ENCODE measurements at places on chromosomes 7 and 10. TPM values are rescaled to one million over a fixed set of nuclear protein-coding genes. Genes with fewer than 3 reads are reported as not detected.

- H3K27ac ChIP-seq: peak overlapping the region; percentile 37
- peaks cover 54% of the 10 kb centered on the region for H3K4me1 ChIP-seq
- no peak for DNase-seq
- peaks cover 2% of the 10 kb centered on the region for H3K36me3 ChIP-seq
- H3K27me3 ChIP-seq: no peaks in the 10 kb centered on the region
- H3K4me3 ChIP-seq: no peak overlapping the region
These were observed 16.2 kb downstream of the CHST3 start for GRCh38 chr10:71980181-71981014.

Gene UPK3BL2
- total RNA-seq: 1.0 TPM

DNA sequence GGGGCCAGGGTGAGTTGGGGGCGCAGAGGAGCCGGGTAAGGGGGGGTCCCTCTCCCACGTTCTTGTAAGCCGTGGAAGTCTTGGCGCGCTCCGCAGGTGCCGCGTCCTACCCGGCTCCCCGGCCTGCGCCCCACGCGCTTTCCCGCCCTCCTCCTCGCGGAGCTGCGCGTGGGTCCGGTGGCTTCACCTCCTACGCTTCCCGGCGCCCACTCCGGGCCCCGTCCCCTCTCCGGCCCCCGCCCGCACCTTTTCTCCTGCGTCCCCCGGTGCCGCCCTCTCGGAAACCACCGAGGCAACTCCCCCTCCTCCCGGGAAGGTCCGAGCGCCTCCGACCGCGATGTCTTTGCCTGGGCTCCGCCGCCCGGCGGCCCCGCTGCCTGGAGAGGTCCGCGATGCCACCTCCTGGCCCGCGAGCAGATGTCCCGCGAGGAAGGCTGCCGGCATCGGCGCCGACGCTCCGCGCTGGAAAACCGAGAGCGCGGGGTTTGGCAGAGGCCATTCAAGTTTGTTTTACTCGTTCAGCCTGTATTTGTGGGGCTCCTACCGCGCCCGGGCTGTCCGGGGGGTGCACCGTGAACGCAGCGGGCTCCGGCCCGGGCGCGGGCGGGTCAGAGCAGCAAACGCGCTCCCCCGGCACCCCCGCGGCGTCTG lies 2.4 kb upstream of the NKX6-2 start:
- H3K4me1 ChIP-seq: no peaks in the 10 kb centered on the region
- H3K27me3 ChIP-seq: peaks cover 33% of the 10 kb centered on the region
- DNase-seq: peak; percentile 18
- no peak overlapping the region for H3K27ac ChIP-seq
- H3K4me3 ChIP-seq: no peak overlapping the region
- no peaks in the 10 kb centered on the region for H3K36me3 ChIP-seq

DNA sequence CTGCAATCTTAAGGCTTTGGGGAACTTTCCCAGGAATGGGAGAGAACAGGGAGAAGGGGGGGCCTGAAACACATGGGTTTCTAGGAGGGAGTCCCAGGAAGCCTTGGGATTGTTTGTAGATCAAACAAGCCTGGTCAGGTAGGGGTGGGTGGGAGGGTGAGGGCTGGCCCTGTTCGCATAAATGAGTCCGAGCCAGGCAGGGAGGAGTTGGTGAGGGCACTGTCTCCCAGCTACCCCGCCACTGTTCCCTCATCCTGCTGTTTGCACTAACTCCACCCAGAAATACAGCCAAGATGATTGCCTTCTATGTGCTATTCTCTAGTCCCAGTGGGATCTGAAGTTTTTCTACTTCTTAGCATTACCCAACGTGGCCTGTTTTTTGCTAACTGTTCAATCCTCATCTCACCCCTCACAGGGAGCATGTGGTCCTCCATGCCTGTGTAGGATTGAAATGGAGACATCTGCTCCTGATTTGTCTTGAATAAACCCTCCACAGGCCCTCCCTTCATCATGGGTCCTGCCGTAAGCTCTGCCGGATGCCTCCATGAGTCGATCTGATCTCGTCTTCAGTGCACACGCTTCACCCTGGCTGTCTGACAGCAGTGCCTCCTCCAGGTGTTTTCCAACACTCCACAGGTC lies 257.0 kb downstream of the COBL start:
- no peak overlapping the region for H3K27ac ChIP-seq
- H3K27me3 ChIP-seq: no peaks in the 10 kb centered on the region
- no peak overlapping the region for H3K4me3 ChIP-seq
- no peaks in the 10 kb centered on the region for H3K4me1 ChIP-seq
- no peaks in the 10 kb centered on the region for H3K36me3 ChIP-seq
- no peak for DNase-seq

Gene CPA4
- total RNA-seq: 20.0 TPM

Gene CADPS2
- 40.8 TPM for total RNA-seq

Gene PITX3
- total RNA-seq: not detected

Gene CLIP2
- 58.3 TPM for total RNA-seq

DNA sequence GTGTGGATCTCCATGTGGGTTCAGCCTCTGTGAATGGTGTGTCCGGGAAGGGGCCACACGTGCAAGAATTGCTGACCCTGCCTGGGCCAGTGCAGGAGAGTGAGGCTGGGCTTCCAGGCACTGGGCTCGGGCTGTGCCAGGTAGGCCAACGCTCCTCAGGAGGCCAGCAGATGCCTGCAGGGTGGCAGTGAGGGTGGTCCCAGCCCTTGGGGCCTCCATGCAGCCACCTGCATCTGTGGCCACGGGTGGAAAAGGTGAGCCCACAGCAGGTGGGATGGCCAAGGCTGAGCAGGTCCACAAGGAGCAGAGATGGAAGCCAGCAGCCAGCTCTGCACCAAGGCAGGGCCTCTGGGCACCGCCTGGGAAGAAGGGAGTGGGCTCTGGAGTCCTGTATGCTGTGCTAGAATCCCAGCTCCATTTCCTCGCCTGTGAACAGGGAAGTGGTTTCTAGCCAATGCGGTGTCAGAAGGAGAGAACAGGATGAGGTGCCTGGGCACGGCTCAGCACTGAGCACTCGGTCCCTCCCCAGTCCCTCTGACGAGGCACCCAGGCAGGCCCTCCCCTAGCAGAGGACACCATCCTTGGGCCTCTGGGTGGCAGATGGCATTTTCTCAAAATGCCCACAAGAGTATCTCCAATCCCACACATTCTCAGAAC lies 31.1 kb upstream of the RET start:
- H3K4me1 ChIP-seq: no peaks in the 10 kb centered on the region
- H3K36me3 ChIP-seq: no peaks in the 10 kb centered on the region
- no peak overlapping the region for H3K27ac ChIP-seq
- H3K27me3 ChIP-seq: no peaks in the 10 kb centered on the region
- no peak overlapping the region for H3K4me3 ChIP-seq
- no peak for DNase-seq

Gene JAKMIP3
- under 0.01 TPM for total RNA-seq

DNA sequence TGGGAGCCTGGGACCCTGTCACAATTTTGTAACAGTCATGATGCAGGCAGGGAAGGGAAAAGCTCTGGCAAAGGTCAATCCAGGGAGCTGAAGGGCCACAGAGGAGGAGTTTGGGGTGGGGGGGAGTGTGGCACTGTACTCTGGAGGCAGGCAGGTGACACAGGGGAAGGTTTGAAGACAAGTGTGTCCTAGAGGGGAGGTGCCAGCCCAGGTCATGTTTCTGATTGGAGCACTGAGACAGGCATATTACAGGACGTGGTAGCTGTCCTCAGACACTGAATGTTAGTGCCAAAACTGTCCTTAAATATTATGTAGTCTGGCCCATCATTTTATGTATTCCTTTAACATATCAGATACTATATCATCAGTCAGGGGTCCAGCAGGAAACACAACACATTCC lies 75.6 kb upstream of the LRRC4 start:
- H3K4me1 ChIP-seq: no peaks in the 10 kb centered on the region
- no peak for DNase-seq
- H3K27ac ChIP-seq: no peak overlapping the region

Gene PIP
- not detected for total RNA-seq

GRCh38 chr7:117248829-117249228 lies 74.0 kb downstream of the WNT2 start:
- H3K27ac ChIP-seq: no peak overlapping the region
- DNase-seq: peak; percentile 31
- no peaks in the 10 kb centered on the region for H3K27me3 ChIP-seq
- no peak overlapping the region for H3K4me3 ChIP-seq

All from fibroblast of lung (primary cell).